ENCODE measurements at places on chromosomes 4 and X. TPM values are rescaled to one million over a fixed set of nuclear protein-coding genes. Genes with fewer than 3 reads are reported as not detected.

Gene MAGED4B
- 4.1 TPM for total RNA-seq

DNA sequence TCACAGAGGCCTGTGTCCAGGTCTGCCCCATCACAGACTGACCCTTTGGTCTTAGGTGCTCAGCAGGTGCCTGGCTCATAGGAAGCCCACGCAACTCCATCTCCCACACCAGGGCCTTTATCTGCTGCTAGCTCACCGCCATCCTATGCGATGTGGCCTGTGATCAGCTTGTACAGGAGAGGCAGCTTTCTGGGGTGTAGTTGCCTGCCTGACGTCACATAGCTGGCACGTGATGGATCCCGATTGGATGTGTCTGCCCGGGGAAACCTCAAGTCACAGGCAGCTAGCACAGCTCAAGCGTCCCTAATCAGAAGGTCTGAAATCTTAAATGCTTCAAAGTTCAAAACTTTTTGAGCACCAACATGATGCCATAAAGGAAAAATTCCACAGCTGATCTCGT is 41.2 kb upstream of the CLDN34 start:
- H3K4me3 ChIP-seq = no peak overlapping the region
- no peaks in the 10 kb centered on the region for H3K4me1 ChIP-seq
- H3K27me3 ChIP-seq = no peaks in the 10 kb centered on the region

DNA sequence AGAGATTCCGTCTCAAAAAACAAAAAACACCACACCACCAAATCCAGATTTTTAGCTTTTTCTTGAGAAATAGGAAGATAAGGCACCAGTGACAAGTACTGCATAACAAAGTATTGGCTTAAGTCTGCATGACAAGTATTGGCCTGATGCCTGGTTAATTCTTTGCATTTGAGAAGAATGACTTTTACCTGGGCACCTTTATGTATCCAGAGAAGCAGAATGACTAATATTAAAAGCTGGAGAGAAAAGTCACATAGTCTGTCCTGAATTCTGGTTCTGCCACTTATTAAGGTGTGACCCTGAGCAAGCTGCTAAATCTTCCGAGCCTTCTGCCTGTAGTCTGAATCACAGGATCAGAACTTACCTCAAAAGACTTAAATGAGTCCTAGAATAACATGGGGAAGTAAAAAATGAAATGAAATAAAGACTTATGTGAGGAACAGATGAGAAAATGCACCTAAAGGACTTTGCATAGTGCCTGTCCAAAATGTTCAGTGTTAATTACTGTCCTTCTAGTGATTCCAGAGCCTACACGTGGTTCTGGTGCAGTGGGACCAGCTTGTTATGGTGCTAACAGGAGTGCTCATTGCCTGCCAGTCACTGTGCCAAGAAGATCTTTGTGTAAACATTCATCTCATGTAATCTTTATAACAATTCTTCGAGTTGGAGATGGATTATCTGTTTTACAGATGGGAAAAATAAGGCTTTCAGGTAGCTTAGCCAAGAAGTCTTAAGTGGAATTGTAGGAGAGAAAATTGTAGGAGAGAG is 31.6 kb downstream of the UGDH start:
- no peak overlapping the region for H3K27ac ChIP-seq
- no peak overlapping the region for H3K4me3 ChIP-seq
- no peak for DNase-seq
- no peaks in the 10 kb centered on the region for H3K4me1 ChIP-seq

DNA sequence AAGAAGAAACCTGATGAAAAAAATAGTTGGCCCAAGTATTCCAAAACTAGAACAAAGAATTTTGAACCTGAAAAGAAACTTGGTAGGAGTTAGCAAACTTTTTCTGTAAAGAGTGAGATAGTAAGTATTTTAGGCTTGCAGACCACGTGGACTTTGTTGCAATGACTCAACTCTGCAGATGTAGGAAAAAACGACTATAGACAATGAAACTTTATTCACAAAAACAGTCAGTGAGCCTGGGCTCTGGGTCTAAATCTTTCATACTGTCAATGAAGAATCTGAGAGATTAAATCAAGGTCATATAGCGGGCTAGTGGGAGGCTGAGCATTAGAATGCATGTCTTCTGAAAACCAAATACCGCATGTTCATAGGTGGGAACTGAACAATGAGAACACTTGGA is 23.0 kb downstream of the SH3D19 start:
- H3K27ac ChIP-seq = no peak overlapping the region
- no peaks in the 10 kb centered on the region for H3K36me3 ChIP-seq
- peaks cover 5% of the 10 kb centered on the region for H3K4me1 ChIP-seq
- H3K4me3 ChIP-seq = no peak overlapping the region

GRCh38 chrX:122546269-122546668 is 637.8 kb upstream of the GRIA3 start:
- H3K4me3 ChIP-seq = no peak overlapping the region
- H3K27me3 ChIP-seq = no peaks in the 10 kb centered on the region
- H3K36me3 ChIP-seq = no peaks in the 10 kb centered on the region
- DNase-seq = no peak

Gene XAGE2
- total RNA-seq = not detected

All from colonic mucosa (tissue), 4 donors.